ENCODE measurements at places on chromosomes 12 and 14. TPM values are rescaled to one million over a fixed set of nuclear protein-coding genes. Genes with fewer than 3 reads are reported as not detected.

The TEX52 gene
- not detected for polyA plus RNA-seq

The FGF6 gene
- not detected for polyA plus RNA-seq

GRCh38 chr12:53564278-53564677 is 57.0 kb upstream of the NPFF start:
- DNase-seq, result no peak

DNA sequence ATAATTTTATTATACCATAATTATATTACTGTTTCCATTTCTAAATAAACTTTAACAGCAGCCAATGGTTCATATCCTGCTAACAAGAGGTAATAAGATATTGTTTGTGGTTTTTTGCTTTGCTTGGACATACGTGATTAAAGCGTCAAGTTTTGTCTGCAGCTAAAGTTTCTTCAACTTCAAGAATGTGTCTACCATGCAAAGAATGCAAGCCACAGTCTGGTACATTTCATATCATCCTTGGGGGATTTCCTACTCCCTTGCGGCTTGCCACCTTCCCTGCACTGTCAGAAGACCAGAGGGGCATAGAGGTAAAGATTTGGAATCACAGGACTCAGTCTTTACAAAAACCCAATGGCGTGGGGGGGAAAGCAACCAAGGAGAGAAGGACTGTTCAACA is 125.2 kb downstream of the MED13L start:
- no peak for DNase-seq

- DNase-seq, result no peak
Measured at GRCh38 chr12:45671254-45671653, 58.3 kb upstream of the ARID2 start.

- no peak for DNase-seq
Measured at GRCh38 chr12:5335069-5335468, 96.8 kb upstream of the NTF3 start.

Data from kidney (tissue), 22 donors.